Activated CD4-positive, alpha-beta T cell treated with anti-CD3 and anti-CD28 coated beads for 36 hours (primary cell): ENCODE measurements at places on chromosomes 3 and 15.

- no peak for DNase-seq
Measured at GRCh38 chr15:26081758-26082220, 218.7 kb upstream of the ATP10A start.

DNA sequence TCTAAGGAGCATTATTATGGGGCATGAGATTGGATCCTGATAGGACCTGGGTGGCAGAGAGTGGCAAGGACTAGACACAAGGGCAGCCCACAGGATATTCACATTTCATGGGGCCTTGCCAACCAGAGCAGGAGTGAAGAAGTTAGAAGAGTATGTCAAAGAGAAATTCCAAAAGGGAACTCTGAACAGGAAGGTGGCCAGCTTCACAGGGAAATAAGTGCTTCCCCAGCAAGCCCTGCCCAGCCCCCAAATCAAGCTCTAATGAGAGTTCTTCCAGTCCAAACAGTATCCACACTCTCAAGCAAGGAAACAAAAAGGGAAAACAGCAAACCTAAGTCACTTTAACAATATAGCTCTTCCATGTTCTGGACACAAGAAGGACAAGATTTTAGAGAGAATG lies 130.2 kb upstream of the COL8A1 start:
- no peak for DNase-seq

- DNase-seq, result peak; percentile 23
Measured at GRCh38 chr3:67075295-67075694, 77.2 kb downstream of the KBTBD8 start.

- DNase-seq, result no peak
Measured at GRCh38 chr3:13042715-13043271, 30.4 kb downstream of the IQSEC1 start.

GRCh38 chr3:187211532-187212195 lies 14.4 kb downstream of the RTP1 start:
- DNase-seq, result no peak

GRCh38 chr3:115022835-115023398 lies 124.2 kb downstream of the ZBTB20 start:
- no peak for DNase-seq

DNA sequence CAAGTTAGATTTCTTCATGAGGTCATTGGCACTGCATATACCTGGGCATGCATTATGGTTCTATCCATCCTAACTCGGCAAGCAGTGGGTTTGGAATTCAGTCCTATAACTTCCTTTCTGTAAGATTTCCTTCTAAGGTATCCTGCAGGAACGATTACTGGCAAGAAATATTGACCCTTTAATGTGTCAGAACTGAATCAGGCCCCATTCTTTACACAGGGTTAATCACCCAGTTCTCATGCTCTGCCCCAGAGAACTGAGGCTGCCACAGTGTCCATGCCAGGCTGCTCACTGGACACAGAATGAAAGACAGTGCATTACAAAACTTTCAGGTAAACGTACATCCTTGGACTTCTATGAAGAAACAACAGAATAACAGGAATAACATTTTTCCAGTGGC lies 108.9 kb downstream of the RPL22L1 start:
- no peak for DNase-seq

GRCh38 chr3:101928890-101929289 lies 79.6 kb downstream of the NFKBIZ start:
- no peak for DNase-seq

- DNase-seq, result no peak
Measured at GRCh38 chr15:78715434-78715833, 74.4 kb upstream of the CHRNB4 start.

- DNase-seq, result no peak
Measured at GRCh38 chr3:134038716-134039115, 9.0 kb upstream of the SLCO2A1 start.

- peak; percentile 22 for DNase-seq
Measured at GRCh38 chr3:19348941-19349564, 200.7 kb downstream of the KCNH8 start.

GRCh38 chr3:131360191-131360755 lies 21.3 kb upstream of the NUDT16 start:
- no peak for DNase-seq

GRCh38 chr3:10655105-10655504 lies 149.7 kb upstream of the ATP2B2 start:
- no peak for DNase-seq
